Activated B cell treated with CpG ODN at 0.5 μM for 24 hours (primary cell): ENCODE measurements at places on chromosomes 2 and 18.

- no peak overlapping the region for H3K27ac ChIP-seq
- H3K27me3 ChIP-seq = no peaks in the 10 kb centered on the region
- H3K4me1 ChIP-seq = peaks cover 18% of the 10 kb centered on the region
Observed at GRCh38 chr2:187171318-187171717, 276.7 kb downstream of the CALCRL start.

DNA sequence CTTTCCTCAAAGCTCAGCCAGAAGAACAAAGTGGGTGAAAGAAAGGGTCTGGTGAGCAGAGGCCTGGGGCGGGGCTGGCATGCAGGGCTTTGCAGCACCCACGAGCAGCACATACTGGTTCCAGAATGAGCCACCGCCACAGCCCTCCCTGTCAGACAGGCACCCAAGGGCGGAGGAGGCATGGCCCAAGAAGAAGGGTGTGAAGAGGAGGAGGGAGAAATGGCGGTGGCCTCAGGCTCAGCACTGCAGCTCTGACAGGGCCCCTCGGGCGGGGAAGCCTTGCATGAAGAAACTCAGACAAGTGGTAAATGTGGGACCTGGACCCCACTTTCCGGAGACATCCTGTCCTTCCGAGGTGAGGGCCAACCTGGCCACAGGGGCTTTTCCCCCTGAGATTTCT, 15.7 kb downstream of the FAM228A start:
- H3K27ac ChIP-seq = no peak overlapping the region
- no peaks in the 10 kb centered on the region for H3K36me3 ChIP-seq
- no peak overlapping the region for H3K4me3 ChIP-seq
- peaks cover 7% of the 10 kb centered on the region for H3K27me3 ChIP-seq
- H3K4me1 ChIP-seq = no peaks in the 10 kb centered on the region

GRCh38 chr18:48295586-48296311, 113.4 kb downstream of the ZBTB7C start:
- H3K4me3 ChIP-seq = no peak overlapping the region
- H3K27ac ChIP-seq = no peak overlapping the region
- H3K36me3 ChIP-seq = no peaks in the 10 kb centered on the region
- H3K4me1 ChIP-seq = no peaks in the 10 kb centered on the region

GRCh38 chr18:77131652-77132368, 773 bp downstream of the MBP start:
- H3K4me1 ChIP-seq = peaks cover 63% of the 10 kb centered on the region
- no peaks in the 10 kb centered on the region for H3K27me3 ChIP-seq
- peak; percentile 58 for DNase-seq
- peak overlapping the region; percentile 91 for H3K27ac ChIP-seq
- H3K36me3 ChIP-seq = peaks cover 36% of the 10 kb centered on the region

- H3K36me3 ChIP-seq = peaks cover 11% of the 10 kb centered on the region
- no peak overlapping the region for H3K4me3 ChIP-seq
- DNase-seq = no peak
- H3K27me3 ChIP-seq = no peaks in the 10 kb centered on the region
- no peaks in the 10 kb centered on the region for H3K4me1 ChIP-seq
- no peak overlapping the region for H3K27ac ChIP-seq
Observed at GRCh38 chr2:54928719-54929118, 121.5 kb downstream of the RTN4 start.

DNA sequence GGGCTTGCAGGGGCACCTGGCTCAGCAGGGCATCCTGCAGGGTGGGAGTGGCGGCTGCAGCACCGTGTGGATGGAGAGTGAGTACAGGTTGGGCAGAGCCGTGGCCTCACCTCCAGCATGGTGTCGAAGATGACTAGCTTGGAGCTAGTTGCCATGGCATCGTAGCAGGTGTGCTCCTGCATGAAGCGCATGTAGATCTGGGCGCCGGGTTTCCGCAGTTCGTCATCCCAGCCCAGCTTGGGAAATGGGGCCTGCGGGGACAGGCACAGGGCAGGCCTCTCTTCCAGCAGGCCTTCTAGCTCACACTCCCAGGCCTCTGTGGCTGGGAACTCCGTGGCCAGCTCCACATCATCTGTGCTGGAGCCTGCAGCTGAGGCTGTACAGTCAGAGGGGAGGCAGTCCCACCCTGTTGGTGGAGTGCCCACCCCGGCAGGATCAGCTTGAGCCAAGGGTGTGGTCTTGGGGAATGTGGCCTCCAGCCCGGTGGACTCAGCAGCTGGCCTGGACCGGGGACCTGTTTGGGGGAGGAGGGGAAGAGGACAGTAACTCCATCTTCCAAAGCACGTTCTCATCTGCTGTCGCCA, 1.6 kb downstream of the PRKAG3 start:
- H3K4me1 ChIP-seq = no peaks in the 10 kb centered on the region
- peaks cover 29% of the 10 kb centered on the region for H3K27me3 ChIP-seq
- no peak overlapping the region for H3K27ac ChIP-seq

GRCh38 chr2:46748735-46749531, 166.7 kb downstream of the MCFD2 start:
- peaks cover 15% of the 10 kb centered on the region for H3K36me3 ChIP-seq
- H3K4me1 ChIP-seq = peaks cover 55% of the 10 kb centered on the region
- no peaks in the 10 kb centered on the region for H3K27me3 ChIP-seq
- H3K4me3 ChIP-seq = no peak overlapping the region

DNA sequence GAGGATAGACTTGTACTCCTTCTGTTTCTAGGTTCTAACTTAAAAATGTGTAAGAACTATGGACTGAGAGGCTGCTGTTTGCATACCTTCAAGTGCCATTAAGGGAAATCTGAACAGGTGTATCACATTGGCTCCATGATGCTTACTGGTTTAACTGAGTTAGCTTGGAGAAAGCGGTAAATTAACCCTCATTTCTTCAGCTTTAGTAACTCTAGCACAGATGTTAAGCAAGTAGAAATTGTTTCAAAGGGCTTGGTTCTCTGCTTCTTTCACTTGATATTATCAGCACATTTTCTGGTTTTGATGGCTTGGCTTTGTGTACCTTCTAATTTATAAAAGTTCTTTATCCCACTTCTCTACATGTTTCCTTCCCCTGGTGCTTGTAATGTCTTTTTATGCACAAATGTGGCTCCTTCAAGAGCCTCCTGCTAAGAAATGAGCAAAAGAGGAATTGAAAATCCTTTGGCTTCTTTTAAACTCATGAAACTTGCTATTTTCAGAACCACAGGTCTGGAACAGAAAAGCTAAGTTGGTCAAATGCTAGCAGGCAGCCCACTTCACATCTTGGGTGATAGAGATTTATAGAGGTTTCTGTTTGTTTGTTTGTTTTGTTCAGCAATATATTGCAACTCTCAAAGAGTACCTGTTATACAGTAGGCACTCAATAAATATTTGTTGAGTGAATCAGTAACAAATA, 249.9 kb upstream of the THUMPD2 start:
- H3K27ac ChIP-seq = no peak overlapping the region
- H3K27me3 ChIP-seq = no peaks in the 10 kb centered on the region
- DNase-seq = no peak
- peaks cover 7% of the 10 kb centered on the region for H3K4me1 ChIP-seq

GRCh38 chr2:110865188-110865587, 132.8 kb downstream of the ACOXL start:
- H3K36me3 ChIP-seq = no peaks in the 10 kb centered on the region
- peaks cover 11% of the 10 kb centered on the region for H3K27me3 ChIP-seq
- peaks cover 5% of the 10 kb centered on the region for H3K4me1 ChIP-seq
- no peak overlapping the region for H3K27ac ChIP-seq

DNA sequence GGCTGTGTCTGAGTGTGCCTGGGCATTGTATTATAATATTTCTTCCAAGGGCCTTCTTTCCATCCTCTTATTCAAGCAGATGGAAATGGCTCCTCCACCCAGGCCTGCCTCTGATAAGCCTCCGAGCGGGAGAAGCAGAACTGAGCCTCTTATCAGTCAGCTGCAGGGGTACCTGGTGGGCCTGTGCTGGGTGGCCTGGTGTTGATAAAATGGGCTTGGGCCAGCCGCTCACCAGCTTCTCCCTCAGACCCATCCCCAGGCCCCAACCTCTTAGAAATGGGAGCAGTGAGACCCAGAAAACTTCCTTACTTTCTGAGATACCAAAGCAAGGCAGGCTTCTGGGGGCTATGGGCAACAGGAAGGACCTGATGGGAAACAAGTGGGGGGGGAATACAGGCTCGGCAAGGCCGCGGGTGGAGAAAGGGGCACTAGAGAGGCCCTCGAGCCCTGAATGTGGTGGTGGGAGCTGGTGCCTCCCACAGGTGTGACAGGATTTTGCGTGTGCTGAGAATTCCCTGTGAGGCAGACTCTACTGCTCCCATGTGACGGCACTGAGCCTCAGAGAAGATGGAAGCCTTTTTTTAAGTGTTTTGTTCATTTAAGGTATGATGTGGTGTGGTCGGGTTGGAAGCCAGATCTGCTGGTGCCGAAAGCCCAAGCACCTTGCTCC, 18.3 kb downstream of the GYPC start:
- no peak for DNase-seq
- no peak overlapping the region for H3K4me3 ChIP-seq
- H3K4me1 ChIP-seq = peaks cover 7% of the 10 kb centered on the region
- no peak overlapping the region for H3K27ac ChIP-seq
